ENCODE measurements at places on chromosomes 5 and 9.

DNA sequence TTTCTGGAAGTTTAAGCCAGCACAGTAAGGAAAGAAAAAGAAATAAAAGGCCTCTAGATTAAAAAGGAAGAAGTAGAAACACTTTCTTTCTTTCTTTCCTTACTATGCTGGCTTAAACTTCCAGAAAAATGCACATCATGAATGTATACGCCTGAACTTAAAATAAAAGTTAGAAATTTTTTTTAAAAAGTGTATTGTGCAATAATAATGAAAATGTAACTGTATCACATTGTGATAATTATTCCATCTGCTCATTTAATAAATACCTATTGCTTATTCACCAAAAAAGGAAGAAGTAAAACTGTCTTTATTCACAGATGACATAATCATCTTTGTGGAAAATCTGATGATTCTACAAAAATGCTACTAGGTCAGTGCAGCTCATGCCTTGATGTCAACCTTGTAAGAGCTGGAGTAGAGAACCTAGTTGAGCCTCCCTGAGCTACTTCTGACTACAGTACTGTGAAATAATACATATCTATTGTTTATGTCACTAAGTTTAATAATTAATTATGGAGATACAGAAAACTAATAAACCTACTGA lies 49.4 kb downstream of the MCTP1 start:
- no peak for ATAC-seq

DNA sequence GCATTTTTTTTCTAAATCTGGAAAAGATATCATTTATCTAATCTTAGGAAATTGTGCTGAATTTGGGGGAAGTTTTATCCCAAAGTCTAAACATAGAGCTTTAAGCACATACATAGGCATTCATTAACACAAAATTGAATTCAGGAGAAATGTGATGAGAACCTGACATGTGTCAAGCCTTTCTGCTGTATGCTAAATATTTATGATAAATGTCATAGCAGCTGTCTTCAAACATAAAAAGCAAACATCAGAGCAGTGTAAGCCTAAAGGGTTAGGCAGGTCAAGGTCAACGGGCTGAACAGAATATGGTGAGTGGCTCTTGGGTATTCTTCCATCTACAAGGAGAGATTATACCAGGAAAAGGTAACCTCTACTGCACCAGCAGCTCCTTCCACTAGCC lies 737.2 kb upstream of the ZNF608 start:
- ATAC-seq, result no peak

DNA sequence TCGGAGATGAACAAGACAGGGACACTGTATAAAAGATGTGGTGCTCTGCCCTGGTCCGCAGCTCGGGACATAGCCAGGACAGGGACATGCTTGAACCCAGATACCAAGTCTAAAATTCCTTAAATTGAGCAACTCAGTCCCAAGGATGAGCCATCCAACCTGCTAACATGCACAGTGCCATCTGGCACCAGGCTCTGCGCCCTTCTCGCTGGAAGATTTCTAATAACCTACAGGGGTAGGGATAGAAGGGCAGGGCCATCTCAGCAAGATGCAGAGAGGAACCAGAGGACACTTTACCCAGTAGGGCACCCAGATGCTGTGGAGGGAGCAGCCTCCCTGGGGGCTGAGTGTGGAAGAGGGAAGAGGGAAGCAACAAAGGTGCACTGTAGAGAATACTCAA lies 60.1 kb downstream of the SEMA4D start:
- ATAC-seq, result no peak

DNA sequence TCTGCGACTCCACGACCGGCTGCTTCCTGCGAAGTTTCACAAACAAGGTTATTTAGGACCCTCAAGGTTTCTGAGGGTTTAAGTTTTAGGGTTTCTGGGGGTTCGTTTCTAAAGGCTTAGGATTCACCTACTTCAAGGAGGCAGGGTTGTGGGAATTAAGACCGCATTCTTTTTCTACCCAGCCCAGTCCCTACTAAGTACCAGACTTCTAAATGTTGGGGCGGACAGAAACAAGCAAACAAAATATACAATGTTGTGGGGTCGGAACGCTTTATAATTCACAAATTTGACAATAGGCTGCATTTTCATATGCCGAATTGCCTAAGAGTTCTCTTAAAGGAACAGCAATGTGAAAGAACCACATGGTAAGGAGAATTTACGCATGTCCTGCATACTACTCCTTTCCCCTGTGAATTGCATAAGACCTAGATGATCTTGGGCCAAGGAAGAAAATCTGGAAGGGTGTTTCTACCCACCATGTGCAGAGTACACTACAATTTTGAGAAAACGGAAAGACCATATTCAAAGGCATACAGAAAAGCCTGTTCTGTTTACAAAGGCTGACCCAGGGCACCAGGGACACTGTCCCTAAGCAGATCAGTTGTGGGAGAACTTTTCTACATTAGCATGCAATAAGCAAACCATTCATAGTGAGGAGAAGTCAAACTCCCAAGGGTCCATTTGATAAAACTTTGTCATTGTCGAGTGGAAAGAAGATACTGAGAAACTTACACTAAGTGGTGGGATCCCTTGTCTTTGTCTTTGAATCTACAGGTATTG lies 457.3 kb downstream of the RAB3C start:
- ATAC-seq, result peak; percentile 66

- ATAC-seq, result peak; percentile 66
These were observed 114.5 kb upstream of the LMX1B start for GRCh38 chr9:126499005-126499910.

DNA sequence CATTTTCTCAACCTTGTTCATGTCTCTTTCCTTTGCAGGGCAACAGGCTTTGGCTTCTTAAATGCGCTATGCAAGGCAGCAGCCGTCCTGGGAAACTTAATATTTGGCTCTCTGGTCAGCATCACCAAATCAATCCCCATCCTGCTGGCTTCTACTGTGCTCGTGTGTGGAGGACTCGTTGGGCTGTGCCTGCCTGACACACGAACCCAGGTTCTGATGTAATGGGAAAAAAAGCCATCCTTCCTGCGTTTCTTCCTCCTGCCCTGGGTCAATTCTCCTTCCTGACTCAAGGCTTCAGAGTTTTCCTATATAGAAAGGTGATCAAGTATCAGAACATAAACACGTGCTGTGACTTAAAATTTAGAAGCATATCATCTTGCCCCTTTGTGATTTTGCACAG lies 77.8 kb upstream of the IQGAP2 start:
- no peak for ATAC-seq

DNA sequence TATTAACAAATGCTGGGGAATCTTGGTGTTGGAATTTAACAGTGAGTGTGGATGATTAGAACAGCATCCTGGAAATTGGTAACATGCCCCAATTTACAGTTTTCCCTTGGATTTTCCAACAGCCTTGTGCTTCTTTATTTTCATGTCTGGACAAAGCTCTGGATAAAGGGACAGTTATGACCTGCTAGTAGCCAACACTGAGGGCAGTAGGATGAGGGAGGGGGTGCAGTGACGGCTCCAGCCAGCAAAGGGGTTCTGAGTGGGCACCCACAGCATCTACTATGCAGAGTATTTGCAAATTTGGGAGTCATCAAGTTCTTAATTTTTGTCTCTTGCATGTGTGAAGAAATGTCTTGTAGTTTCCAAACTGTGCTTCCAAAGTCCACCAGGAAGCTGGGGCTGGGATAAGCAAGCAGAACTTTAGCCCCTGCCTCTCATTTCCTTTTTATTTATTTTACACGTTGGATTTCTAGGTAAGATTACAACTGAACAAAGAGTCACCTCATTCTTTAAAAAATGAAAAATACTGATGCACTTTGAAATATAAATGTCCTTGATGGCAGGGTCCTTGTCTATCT lies 63.0 kb upstream of the SELENOP start:
- no peak for ATAC-seq

All from gastroesophageal sphincter (tissue), 4 donors.